ENCODE measurements at places on chromosomes 16 and 17.

GRCh38 chr17:57707892-57708291 is 37.2 kb downstream of the CCDC182 start:
- no peak for DNase-seq

DNA sequence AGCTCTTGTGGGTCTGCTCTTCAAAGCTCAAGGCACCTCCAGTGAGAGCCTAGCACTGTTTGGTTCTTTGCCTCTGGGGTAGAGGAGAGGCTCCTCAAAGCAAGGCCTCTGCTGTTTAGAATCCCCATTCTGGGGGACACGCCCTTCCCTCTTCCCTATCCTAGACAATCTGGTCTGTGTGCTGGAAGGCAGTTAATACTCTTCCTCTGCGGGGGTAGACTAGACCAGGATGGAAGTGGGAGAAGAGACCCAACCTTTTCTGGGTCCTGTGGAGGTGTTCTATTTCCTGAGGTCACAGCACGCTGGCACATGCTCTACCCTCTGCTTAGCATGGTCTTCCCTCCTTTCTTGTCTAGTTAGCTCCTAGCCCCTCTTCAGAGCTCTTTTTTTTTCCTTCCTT is 7.7 kb downstream of the ERAL1 start:
- no peak for DNase-seq

DNA sequence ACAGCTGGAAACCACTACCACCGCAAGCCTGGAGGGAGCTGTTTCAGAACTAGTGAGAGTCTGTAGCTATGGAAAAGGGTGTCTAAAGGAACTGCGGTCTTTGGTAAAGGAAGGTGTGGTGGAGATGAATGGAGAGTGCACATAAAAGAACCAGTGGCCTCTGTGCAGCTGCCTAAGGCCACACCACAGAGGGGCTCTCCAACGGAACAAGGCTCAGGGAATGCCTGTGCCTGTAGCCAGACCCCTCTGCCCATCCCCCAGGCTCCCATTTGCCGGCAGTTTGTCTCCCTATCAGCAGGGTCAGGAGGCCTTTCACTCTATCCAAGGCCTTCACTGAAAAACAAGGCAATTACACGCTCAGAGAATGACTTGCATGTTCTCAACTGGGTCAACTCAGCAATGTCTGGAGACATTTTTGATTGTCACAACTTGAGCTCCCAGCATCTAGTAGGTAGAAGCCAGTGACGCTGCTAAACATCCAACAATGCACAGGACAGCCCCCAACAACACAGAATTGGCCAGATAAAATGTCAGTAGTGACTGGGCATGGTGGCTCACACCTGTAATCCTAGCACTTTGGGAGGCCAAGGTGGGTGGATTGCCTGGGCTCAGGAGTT is 3.3 kb upstream of the FDXR start:
- no peak for DNase-seq

DNA sequence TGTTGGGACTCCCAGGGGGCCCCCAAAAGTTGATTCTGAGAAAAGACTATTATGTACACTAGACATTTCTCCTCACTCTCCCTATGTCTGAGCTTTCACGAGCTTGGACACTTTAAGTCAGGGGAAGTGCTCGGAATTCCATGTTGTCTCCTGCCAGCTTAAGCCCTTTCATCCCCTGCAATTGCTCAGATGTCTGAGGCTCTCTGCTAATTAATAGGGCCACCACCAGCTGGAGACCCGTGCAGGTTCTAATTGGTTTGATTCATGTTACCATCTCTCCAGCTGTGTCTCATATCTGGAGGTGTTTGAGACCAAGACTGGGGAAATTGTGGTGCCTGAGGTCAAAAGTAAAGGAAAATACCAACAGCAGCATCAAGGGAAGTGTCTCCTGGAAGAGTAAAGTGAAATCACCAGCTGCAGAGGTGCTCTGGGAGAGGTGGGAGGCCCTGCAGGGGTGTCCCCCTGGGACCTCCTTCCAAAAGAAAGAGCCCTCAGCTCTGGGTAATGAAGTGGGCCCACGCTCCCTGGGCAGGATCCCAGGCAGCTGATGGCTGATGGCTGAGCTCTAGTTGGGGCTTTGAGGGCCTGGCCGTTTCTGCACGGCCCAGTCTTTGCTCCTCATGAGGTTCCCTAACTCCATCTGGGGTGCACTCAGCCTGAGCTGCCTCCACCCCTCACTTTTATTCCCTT is 5.8 kb upstream of the UTS2R start:
- no peak for DNase-seq

GRCh38 chr17:3683054-3683511 is 12.9 kb downstream of the P2RX5 start:
- peak; percentile 70 for DNase-seq
